GF-D8 (cell line): ENCODE measurements at places on chromosomes 2 and 18.

GRCh38 chr2:179636995-179637394 lies 224.4 kb downstream of the ZNF385B start:
- no peak for DNase-seq

DNA sequence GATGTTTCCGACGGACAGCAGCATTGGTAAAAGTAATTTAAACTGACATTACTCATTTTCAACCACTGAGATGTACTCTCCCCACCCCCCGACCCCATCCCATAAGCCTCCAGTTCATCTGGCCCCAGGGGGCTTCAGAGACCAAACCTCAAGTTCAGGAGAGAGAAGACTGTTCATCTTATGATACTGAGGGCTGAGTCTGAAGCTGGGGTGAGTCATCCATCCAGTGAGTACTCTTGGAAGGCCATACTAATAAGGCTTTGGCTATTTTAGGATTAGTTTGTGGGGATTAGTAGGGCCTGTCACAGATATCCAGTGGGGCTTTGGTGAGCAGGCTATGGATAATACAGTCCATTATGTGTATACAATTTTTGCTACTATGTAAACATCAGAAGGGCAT lies 125.3 kb upstream of the APCDD1 start:
- no peak for DNase-seq

GRCh38 chr2:112138159-112139032 lies at the start of gene FBLN7:
TSS of gene FBLN7 (plus strand) at chr2:112138385. CDS start at chr2:112138656, 271 bp downstream.
- DNase-seq, result no peak

DNA sequence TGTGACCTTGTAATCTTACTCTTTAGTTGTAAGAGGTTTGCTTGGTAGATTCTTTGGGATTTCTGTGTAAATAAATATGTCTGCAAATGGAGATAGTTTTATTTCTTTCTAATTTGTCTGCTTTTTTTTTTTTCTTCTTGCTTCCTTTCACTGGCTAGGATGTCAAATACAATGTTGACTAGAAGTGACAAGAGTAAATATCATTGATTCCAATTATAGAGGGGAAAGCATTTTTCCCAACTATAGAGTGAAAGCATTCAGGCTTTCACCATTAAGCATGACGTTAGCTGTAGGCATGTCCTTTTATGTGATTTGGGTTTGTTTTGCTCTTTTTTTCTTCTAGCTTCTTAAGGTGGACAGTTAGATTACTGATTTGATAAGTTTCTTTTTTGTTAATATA lies 191.5 kb downstream of the MCFD2 start:
- no peak for DNase-seq

DNA sequence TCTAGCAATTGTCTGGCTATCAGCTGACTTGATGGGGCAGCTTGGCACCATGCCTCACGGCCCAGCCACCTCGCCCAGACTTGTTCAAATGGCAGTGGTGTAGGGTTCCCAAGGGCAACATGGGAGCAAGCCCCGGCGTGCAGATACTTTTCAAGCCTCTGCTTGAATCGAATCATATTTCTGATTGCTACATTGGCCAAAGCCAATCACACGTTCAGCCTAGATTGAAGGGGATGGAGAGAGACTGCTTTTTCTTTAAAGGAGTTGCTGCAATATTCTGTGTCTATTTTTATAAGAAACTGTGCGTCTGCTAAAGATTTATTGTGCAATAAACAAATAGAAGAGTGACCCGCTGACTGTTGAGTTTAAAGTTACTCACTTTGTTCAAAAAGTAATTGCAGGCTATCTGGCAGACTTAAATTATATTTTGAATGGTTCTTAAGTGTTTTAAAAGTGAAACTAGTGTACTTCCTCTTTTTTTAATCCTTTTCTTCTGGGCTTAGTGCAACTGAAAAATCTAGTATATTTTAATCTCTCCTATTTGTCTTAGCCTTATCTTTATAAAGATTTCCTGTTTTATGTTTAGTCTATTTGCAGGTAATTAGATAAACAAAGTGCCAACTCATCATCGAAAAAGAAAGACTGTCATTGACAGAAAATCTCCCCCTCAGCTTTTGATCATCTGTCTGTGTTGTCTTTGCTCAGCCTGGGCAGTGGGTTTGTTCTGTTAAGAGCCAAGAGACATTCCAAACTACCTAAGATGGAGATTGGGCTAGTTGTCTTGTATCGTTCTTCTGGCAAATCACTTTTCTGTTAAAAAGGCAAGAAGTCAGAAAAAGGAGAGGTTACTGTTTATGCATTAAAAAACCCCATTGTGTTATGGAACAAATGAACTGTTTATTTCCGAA lies 156.1 kb downstream of the TPGS2 start:
- DNase-seq, result no peak

GRCh38 chr2:222303828-222304736 lies 5.3 kb upstream of the PAX3 start:
- no peak for DNase-seq

GRCh38 chr2:53785366-53785765 lies 1.4 kb downstream of the ASB3 start:
- DNase-seq, result no peak

DNA sequence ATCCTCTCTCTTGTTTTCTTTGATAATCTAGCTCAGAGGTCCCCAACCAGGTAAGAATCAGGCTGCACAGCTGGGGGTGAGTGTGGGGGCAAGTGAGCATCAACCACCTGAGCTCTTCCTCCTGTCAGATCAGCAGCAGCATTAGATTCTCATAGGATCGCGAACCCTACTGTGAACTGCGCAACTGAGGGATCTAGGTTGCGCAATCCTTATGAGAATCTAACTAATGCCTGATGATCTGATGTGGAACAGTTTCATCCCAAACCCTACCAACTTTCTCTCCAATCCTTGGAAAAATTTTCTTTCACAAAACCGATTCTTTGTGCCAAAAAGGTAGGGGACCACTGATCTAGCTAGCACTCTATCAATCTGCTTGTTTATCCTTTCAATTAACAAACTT lies 678.3 kb downstream of the CBLN2 start:
- DNase-seq, result no peak

- peak; percentile 26 for DNase-seq
Measured at GRCh38 chr18:42274488-42275137, 319.6 kb downstream of the PIK3C3 start.

- no peak for DNase-seq
Measured at GRCh38 chr18:36547544-36547943, 250.0 kb downstream of the FHOD3 start.

- no peak for DNase-seq
Measured at GRCh38 chr2:16655445-16655837, 10.2 kb downstream of the CYRIA start.

DNA sequence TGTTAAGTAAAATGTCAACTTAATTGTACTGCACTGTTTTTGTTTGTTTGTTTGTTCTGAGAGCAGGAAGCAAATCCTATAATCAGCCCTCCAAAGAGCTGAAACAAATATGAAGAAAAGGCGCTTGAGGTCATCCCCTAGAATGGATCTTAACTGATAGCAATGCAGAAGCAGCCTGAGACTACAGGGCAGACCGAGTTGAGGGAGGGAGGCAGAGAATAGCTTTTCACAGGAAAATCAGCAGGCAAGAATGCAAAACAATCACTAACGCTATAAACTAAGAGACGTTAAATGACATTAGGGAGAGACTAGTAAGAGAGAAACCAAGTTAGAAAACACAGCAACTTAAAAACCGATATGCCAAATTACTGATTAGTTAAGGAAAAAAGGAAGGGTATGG lies 37.2 kb downstream of the GALNT1 start:
- DNase-seq, result no peak

DNA sequence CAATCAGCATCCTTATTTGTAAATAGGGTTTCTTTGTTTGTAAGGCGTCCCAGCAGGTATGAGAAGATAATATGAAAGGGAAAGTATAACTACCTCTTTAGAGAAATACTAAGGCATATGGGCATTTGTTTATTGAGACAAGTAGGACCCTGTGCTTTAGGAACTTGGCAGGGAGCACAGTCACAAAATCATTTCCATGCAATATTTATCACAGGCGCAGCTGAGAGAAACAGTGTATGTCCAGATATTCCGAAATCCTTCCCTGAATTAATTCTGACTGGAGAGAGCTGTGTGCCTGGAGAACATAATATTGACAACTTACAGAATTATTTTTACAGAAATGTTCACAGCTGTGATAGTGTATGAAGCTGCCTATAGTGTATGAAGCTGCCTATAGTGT lies 416.7 kb downstream of the THSD7B start:
- DNase-seq, result no peak

GRCh38 chr2:201116959-201117734 lies 1.2 kb downstream of the CFLAR start:
- DNase-seq, result peak; percentile 77

DNA sequence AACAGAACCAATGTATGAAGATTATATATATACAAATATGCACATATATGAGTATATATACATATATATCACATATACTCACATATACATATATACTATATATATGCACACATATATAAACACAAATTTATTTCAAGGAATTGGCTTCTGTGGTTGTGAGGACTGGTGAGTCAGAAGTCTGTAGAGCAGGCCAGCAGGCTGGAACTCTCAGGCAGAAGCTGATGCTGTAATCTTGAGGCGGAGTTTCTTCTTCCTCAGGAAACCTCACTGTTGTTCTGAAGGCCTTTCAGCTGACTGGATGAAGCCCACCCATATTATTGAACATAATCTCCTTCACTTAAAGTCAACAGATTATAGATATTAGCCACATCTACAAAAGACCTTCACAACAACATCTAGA lies 143.9 kb upstream of the CREB1 start:
- DNase-seq, result no peak

- DNase-seq, result no peak
Measured at GRCh38 chr2:152890736-152891135, 172.3 kb downstream of the ARL6IP6 start.

GRCh38 chr18:37665346-37665745 lies 99.7 kb upstream of the CELF4 start:
- DNase-seq, result no peak

- no peak for DNase-seq
Measured at GRCh38 chr2:15756882-15757819, 165.5 kb downstream of the DDX1 start.

DNA sequence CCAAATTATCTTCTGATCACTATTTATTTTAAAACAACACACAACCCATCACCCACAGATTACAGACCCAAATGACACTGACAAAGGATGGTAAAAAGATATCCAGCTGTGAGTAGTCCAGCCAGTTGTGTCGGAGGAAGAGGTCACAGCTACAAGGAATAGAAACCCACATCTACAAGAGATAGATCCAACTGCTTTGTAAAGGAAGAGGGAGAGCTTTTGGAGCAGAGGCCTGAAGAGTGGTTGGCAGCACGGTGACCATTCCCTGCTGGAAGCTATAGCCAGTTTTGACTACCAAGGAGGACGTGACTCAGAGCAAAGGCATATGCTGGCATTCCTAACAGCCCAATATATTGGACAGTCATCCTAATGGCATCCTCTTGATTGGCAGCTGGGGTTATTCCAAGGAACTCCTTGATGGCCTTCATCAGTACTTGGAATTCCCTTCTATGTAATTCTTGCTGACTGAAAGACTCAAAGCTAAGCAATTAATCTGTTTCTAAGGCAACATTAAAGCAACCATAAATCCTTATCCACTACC lies 17.1 kb downstream of the SLC8A1 start:
- DNase-seq, result no peak

DNA sequence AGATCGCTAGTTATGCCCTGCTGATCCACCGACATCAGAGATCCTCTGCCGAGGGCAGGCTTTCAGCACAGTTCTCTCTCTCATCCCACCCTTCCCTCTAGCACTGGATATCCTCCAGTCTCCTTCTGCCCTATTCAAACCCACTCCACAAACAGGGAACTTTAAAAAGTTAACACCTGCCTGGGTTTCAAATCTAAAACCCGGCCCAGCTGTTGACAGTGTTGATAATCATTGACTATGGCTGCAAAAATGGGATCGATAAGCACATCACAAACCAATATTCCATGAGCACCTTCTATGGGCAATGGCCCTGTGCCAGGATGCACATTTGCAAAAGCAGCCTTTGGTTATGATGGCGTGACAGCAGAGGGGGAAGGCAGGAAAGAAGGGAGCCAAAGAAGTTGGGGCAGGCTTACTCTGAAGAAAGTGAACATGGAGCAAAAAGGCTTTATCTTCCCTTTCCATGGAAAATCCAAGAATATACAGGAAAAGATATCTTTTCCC lies 482.3 kb upstream of the KLHL29 start:
- DNase-seq, result no peak

- no peak for DNase-seq
Measured at GRCh38 chr2:206982360-206982955, 43.1 kb downstream of the CPO start.
